GM23248 (cell line): ENCODE measurements at places on chromosomes 5 and 9.

DNA sequence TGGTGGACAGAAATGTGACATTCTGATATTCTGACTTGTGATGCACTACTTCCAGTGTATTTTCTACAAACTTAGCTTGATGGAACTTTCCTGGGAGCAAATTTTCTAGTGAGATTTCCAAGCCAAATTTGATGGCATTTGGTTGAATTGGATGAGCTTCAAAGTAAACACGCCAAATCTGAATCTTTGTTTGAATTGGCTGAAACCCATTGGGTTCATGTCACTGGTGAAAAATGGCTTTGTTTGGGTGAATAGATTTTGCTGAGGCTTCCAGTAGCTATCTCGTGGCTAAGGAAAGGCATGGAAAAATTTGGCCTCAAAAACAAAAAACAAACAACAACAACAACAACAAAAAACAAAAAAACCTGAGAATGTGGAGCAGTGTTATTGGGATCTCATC is 271.1 kb upstream of the RPS23 start:
- no peak for DNase-seq

- peak; percentile 19 for DNase-seq
Observed at GRCh38 chr5:80960531-80961375, 590 bp downstream of the RASGRF2 start.

DNA sequence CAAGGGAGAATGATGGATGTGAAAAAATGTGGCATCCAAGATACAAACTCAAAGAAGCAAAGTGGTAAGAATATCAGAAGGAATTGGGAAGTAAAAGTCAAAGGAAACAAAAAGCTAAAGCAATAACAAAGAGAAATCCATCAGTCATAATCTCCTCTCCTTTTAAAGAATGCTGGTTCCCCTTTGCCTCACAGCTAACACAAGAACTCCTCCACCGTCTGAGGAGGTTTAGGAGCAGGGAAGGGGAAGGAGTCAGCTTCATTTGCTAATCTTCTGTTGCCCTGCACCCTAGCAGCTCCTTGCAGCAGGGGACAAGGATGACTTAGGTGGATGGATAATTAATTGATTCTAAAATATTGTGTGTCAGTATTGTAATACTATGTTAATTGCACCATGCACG is 16.4 kb downstream of the CD274 start:
- no peak for DNase-seq

DNA sequence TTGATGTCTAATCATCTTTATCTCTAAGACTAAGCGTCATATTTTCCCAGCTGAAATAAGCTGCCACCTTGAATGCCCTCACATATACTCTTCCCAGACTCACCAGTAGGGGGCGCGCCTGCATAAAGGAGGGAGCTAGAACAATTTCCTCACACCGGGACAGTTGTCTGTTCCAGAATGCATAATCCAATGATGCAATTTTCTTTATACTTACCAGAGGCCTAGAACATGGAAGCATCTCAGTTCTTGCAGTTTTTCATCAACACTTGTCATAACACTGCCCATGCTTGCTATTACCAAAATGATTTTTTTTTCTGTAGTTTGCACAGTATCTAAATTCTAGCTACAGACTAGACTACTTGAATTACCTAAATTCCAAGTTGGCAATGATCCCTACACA is 203.9 kb downstream of the FRMD3 start:
- peak; percentile 89 for DNase-seq

DNA sequence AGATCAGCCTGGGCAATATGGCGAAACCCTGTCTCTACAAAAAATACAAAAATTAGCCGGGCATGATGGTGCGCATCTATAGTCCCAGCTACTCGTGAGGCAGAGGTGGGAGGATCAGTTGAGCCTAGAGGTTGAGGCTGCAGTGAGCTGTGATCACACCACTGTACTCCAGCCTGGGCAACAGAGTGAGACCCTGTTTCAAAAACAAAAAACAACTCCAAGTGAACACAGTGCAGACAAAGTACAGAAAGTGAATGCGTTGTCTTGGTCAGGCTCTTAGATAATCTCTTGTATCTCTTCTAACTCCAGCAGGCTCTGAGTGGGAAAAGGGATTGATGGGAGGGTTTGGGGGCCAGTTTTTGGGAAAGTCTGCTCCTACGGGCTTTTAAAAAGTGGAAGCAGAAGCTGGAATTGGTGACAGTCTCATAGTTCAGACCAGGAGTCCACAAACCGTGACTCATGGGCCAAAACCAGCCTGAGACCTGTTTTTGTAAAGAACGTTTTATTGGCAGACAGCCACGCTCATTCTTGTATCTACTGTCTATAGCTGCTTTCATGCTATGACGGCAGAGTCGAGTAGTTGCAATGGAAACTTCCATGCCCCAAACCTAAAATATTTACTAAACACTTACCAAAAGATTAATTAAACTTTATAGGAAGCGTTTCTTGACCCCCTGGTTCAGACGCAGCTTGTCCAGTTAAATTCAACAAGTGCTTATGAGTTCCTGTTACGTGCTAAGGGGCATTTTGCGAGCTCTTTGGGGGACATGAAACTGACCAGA is 32.9 kb downstream of the NDST1 start:
- DNase-seq, result peak; percentile 97

- no peak for DNase-seq
Observed at GRCh38 chr5:32852976-32853375, 141.9 kb downstream of the NPR3 start.
